ENCODE measurements at places on chromosomes 16 and 17. TPM values are rescaled to one million over a fixed set of nuclear protein-coding genes. Genes with fewer than 3 reads are reported as not detected.

- DNase-seq: no peak
These were observed 54.9 kb upstream of the NACA2 start for GRCh38 chr17:61645920-61646319.

DNA sequence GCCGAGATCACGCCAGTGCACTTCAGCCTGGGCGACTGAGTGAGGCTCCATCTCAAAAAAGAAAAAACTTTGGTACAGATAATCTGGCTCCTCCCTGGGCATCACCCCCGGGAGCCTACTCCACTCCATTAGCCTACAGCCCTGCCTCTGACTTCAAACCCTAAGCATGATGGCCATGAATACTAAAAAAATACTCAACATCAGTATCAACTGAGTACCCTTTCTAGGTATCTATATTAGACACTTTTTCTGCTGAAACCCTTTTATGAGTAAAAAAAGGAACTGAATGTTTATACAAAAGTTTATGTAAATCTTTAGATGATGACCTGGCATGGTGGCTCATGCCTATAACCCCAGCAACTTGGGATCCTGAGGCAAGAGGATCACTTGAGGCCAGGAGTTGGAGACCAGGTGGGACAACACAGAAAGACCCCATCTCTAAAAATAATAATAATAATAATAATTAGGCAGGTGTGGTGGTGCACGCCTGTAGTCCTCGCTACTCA lies 6.9 kb downstream of the RDM1 start:
- no peak for DNase-seq

DNA sequence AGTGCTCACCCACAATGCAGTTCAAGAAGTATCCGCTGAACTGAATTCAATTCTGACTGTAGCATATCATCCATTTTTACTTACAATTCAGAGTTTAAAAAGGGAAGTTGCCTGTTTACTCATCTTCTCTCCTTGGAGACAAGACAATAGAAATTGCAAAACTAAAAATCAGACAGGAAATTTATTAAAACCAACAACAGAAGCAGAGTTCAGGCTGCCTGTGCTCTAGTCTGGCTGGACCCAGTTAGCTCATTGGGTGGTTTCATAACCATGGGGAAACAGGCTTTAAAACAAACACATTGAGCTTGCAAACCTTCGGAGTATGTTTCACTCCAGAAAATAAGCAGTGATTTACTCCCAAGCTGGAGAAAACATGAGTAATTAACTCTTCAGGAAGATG lies 321.4 kb downstream of the GRIN2A start:
- DNase-seq: no peak

DNA sequence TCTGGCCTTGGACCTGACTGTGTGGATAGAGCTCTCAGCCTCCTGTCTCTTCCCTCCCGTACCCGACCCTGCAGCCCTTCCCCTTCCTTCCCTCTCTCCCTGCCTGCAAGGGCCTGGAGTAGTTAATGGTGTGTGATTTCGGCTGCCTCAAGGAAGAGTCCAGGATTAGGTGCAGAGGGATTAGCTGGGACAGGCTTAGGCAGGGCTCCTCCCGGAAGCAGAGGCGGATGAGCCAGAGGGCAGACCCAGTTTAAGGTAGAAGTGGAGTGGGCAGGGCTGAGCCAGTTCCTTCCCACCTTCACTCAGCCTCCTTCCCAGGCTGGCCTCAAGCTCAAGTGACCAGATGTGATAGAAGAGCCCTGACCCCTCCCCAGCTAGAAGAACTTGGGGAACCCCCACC lies 16.8 kb downstream of the GUCY2D start:
- no peak for DNase-seq

DNA sequence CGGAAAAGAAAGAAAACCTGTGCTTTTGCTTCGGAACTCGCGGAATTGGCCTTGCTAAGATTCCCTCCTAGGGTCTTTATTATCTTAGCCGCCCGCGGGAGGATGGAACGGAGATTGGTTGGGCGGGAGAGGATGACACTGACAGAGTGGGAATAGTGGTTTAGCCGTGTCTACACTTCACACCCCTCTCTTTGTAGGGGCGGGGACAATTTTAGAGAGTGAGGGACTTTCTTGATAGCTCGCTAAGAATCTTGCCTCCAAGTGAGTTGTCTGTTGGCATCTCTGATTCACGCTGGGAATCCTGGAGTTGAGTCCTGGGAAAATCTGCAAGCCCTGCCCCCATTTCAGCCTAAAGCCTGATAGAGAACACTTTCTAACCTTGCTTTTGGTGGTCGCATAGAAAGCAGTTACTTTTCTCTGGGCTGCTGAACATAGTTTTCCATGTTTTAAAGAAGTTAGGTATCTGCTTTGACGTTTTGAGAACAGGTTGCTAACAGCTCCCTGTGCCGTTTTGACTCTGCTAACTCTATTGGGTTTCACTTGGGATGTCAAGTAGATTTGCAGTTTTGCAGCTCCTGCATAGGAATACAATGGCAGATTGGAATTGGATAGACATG lies 697 bp downstream of the NOL11 start:
- no peak for DNase-seq

DNA sequence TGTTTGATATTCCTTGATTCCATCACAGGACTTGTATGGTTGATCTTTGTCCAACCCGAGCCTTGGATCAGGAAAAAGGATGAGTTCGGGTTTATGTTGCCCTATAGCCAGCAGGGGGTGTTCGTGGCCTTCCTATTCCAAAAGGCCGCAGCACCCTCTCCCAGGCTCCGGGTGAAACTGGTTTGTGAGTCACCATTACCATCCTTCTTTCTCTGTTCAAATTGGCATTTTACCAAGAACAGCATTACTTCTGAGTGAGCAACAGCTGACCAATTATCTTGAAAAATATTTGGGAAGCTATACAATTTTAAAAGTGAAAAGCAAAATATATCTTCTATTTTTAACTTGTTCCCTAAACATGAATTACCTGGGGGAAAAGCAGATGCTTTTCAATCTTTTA lies 24.3 kb upstream of the KRT20 start:
- no peak for DNase-seq

- no peak for DNase-seq
These were observed 10.9 kb downstream of the ARHGEF15 start for GRCh38 chr17:8320990-8321389.

GRCh38 chr17:12856416-12856815 lies 67.1 kb downstream of the ARHGAP44 start:
- no peak for DNase-seq

GRCh38 chr16:31465788-31466370 lies 6.1 kb upstream of the TGFB1I1 start:
- DNase-seq: no peak

DNA sequence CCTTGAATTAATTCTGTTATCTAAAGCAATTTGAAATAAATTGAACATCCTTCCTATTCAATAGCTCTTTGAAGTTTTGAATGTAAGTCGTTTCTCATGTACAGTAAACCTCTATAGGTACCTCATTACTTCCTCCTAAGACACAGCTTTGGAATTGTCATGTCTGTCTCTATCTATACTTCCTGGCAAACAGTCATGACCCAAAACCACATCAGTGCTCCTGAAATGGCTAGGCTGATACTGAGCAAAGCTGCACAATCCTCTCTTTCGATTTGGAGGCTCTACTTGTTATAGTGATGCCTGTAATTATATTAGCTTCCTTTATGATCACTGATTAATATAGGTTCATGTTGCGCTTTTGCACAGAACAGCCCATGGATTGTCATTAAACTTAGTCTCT lies 110.1 kb downstream of the ADAMTS18 start:
- no peak for DNase-seq

- no peak for DNase-seq
These were observed 9.5 kb upstream of the MRPL12 start for GRCh38 chr17:81693509-81694210.

DNA sequence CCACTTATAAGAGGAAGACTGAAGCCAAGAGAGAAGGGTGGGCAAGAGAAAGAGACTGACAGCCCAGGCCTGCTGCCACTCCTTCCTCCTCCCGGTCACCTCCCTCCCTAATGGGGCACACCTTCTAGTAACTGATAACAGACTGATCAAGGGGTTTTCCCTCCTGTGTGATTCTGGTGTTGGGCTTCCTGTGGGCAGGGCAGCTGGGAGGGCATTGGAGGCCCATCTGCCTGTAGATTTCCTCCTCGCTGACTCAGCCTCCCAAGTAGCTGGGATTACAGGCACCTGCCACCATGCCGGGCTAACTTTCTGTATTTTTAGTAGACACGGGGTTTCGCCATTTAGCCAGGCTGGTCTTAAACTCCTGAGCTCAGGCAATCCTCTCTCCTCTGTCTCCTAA lies 16.2 kb downstream of the CA4 start:
- no peak for DNase-seq

DNA sequence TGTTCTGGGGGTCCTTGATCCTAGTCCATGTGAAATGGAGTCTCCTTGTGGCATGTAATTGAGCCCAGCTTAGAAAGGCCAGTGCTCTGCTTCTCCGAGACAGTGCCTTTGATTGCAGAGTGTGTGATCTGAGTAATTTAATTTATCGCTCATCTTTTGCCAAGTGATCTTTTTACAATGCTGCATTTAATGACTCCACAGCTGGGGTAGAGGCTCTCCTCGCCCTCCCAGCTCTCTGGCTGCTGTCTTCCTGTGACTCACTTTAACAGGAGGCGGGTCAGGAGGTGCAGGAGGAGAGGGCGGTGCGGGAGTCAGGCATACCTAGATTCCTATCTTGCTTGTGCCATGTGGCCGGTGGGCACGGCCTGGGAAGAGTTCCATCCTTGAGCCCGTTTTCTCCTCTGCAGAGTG lies 113.4 kb upstream of the FOXF1 start:
- no peak for DNase-seq

DNA sequence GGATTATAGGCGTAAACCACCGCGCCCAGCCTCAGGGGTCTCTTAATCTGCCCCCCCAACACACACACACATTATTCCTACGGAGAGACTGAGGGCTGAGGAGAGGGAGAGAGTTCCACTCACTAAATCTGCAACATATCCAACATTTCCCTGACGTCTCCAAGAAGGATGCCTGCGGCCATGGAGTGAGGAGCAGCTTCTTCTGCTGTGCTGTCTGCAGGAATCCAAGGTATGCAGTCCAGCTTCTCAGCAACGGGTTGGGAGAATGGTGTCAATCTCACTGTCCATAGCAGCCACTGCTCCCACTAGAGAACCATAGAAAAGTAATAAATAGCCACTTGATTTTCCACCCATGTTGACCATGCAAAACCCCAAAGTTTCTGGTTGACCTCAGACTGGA lies 5.1 kb upstream of the PLXDC1 start:
- DNase-seq: no peak

GRCh38 chr17:71846561-71847110 lies 274.2 kb upstream of the SOX9 start:
- DNase-seq: no peak

DNA sequence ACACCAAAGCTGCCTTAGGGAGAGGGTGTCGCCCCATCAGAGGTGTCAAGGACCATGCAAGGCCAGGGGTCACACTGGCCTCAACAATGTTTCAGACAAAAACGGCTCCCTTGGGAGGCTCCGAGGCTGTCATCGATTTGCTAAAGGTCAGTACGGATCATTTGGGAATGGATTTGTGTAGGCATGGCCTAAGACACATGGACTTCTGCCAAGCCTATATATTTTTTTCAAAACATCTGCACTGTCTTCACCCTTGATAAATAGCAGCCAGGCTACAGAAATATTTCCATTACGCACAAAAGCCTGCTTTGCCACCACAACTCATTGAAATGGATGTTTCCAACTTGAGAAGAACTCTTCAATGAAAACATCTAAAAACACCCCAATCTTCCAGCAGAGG lies 10.3 kb downstream of the CUEDC1 start:
- DNase-seq: no peak

DNA sequence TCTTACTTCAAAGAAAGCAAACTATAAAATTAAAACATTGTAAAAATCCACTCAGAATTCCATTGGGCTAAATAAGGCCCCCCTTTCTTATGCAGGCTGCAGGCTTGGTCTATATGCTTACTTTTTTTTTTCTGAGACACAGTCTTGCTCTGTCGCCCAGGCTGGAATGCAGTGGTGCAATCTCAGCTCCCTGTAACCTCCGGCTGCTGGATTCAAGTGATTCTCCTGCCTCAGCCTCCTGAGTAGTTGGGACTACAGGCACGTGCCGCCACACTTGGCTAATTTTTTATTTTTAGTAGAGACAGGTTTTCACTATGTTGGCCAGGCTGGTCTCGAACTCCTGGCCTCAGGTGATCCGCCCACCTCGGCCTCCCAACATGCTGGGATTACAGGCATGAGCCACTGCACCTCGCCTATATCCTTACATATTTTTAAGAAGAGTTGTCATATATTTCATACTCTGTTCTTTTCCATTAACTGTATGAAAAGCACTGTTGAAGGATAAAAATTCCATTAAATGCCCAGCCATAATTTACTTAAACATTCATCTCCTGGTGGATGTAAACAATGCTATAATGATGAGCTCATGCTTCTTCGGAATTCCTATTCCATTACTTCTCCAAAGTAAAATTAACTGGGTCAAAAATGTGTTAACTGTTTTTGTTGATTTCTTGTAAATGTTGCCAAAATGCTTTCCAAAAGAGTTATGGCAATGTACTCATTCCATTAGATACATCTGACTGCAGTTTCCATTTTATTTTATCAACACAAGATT lies 17.8 kb downstream of the SNN start:
- DNase-seq: peak; percentile 42

DNA sequence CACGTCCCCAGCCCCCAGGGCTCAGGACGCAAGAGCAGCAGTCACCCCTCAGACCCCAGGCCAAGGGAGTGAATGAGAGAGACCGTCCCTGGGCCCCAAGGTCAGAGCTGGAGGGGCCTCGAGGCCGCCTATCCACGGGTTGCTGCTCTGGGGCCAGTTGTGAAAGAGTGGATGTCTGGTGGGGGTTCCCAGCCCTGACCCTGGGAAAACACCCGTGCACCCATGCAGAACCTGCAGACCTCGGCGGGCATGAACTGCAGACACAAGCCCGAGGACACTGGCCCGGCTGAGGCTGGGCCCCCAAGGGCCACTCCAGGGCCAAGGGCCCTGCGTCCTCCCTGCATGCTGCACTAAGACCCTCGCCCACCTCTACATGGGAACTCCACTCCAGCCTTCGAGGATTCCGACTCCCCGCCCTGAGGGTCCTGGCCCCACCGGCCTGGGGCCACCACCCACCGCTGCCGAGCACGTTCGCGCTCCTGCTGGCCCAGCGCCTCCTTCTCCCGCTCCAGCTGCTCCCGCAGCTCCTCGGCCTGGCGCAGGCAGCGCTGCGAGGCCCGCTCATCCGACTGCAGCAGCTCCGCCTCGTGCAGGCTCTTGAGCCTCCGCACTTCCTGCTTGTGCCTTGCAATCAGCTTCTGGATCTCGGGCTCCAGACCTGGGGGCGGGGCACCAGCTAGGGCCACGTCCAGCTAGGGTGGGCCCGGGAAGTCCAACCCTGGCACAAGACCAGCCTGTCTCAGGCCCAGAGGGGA lies 27.6 kb upstream of the AATK start:
- peak; percentile 88 for DNase-seq

- no peak for DNase-seq
These were observed 2.9 kb downstream of the SLC16A3 start for GRCh38 chr17:82231562-82232321.

- DNase-seq: peak; percentile 32
These were observed 19.7 kb downstream of the G6PC1 start for GRCh38 chr17:42920106-42920900.

DNA sequence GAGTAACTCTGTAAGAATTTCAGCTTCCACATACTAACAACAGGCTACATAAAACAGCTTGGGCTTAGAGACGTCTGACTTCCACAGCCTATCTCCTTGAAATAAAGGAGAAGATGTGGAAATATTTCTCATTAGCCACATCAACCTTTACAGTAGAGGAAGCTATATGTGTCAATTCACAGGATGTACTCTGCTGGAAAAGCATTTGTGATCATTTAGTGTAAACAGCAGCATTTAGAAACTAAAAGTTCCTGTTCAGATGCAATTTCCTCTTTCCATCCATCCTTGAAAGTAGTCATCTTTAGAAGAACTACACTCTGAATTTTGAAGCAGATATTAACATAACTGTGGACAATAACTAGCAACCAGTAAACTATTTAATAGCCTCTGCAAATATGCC lies 46.2 kb downstream of the XPO6 start:
- DNase-seq: no peak

BEAN1 gene
- 4.1 TPM for total RNA-seq
